ENCODE measurements at places on chromosomes 5 and 9. TPM values are rescaled to one million over a fixed set of nuclear protein-coding genes. Genes with fewer than 3 reads are reported as not detected.

The ANKH gene
- polyA plus RNA-seq: 22.0 TPM

The GPX3 gene
- 3.8 TPM for polyA plus RNA-seq

The BARHL1 gene
- polyA plus RNA-seq: not detected

The EQTN gene
- polyA plus RNA-seq: not detected

The FIBCD1 gene
- 1.3 TPM for polyA plus RNA-seq

The PCDHGB4 gene
- polyA plus RNA-seq: 0.64 TPM

The CCL21 gene
- not detected for polyA plus RNA-seq

The WDR38 gene
- not detected for polyA plus RNA-seq

- DNase-seq: no peak
These were observed 181.2 kb downstream of the PIK3R1 start for GRCh38 chr5:68396722-68397121.

DNA sequence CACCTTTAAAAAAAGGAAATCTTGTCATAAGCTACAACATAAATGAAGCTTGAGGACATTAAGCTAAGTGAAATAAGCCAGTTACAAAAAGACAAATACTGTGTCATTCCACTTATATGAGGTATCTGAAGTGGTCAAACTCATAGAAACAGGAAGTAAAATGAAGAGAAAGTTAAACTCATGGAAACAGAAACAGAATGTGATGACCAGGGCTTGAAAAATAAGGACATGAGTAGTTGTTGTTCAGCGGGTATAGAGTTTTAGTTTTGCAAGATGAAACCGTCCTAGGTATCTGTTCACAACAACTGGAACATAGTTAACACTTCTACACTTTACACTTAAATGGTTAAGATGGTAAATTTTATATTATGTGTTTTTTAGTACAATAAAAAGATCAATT, 47.8 kb upstream of the SLC1A3 start:
- no peak for DNase-seq

GRCh38 chr5:79560771-79561524, 47.0 kb upstream of the HOMER1 start:
- no peak for DNase-seq

- no peak for DNase-seq
These were observed 464.9 kb upstream of the NMUR2 start for GRCh38 chr5:152869971-152870370.

DNA sequence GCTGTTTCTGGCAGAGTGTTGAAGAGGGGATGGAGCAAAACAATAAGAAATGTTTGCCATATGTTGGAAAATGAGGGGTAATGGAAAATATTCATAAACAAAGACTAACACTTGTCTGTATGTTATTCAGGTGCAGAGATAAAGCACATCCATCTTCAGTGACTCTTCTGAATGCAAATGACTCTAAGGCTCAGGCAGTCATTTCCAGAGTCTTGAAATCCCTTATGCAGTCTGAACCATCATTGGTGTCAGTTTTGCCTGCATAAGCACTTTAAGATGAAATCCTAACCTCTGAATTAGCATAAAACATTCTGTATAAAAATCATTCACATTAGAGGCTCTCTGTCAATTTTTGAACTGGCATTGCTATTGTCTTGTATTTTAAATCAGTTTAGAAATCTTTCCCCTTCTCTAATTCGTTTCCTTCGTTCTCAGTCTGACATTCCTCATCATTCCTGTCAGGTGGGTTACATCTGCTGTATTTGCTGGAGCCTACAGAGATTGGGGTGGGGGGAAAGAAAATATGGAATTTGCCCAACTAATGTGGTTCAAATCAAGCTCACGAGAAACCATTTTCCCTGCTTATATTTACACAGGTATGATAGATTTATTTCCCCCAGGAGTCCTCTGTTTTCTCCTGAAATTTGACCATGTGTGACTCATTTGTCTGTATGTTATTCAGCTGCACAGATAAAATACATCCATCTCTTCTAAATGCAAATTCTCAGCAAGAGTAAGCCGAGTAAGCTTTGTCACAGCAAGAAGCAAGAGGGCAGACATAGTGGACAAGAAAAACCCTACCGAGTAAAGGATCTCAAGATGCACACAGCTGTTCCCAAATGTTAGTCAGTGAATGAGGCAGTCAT, 31.6 kb downstream of the ENC1 start:
- DNase-seq: no peak

DNA sequence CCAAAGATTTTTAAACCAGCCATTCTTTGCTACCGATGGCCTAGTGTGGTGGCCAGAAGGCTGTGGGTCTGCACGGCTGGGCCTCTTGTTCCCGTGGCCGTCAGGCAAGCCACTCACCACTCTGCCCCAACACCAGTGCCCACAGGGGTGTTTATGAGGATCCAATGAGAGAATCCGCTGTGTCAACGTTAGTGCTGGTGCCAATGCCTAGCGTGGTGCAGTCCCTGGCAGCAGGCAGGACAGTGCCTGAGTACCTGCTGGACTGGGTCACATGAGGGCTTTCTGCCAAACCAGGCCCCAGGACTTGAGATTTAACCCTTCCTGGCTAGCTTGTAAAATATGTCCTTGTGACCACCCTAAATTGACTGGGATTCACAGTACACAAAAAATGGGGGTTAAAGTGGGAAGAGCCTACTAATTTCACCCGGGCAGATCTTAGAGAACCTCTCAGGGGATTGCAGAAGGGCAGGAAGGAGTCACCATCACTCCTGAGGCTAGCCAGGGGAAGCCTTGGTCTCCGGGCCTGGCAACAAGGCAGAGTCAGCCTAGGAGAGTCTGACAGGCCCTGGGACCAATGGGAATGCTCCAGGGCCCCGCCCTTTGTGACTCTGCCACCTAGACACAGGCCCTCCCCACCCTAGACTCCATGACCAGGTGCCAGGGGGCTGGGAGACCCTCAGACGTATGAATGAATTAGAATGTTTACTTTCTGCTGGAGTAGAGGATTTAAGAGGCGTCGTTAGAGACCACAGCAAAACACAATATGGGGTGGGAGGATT, 63.2 kb upstream of the FSTL4 start:
- no peak for DNase-seq

DNA sequence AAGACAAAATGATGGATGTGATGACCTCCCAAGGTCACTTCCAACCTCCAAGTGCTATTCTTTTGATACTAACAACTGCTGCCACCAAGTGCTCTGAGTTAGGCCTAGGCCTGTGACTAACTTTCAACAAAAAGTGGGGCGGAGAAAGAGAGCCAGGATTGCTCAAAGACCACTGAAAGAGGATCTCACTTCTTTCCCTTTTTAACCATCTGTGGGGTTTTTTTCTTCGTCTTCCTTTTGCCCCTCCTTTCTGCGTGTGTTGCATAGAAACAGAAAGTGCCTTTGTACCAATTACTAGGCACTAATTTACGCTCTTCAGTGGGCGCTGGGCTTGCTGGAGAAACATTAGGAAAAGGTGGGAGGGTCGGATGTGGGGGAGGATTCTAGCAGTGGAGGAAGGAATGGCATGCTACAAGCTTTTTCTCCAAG, 8.0 kb downstream of the KLF9 start:
- DNase-seq: no peak

GRCh38 chr5:55429613-55430253, 105.0 kb downstream of the PLPP1 start:
- DNase-seq: peak; percentile 35

DNA sequence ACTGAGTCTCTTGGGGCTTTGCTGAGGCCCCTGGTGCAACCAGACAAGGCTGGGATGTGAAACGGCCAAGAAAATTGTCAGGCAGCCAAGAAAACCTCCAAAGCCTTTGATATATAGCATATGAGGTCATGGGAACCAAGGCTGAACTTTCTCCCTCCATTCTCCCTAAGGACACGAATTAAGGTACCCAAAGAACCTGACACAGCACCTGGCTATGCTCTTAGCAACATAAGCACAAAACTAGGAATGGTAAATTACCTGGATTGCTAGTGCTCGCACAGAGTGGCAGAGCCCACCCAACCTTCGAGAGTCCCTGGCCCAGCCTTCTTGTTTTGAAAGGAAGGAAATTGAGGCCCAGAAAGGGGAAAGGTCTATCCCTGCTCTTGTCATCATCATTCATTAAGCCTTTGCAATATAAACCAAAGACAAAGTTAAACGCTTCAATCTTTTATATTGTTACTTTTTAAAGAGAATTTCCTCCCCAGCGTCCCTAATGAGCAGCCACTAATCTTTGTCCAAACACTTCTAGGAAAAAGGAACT, 220.0 kb upstream of the NR4A3 start:
- no peak for DNase-seq

- peak; percentile 55 for DNase-seq
These were observed 4.5 kb downstream of the DBN1 start for GRCh38 chr5:177468685-177469628.

- no peak for DNase-seq
These were observed 25.0 kb upstream of the SEMA4D start for GRCh38 chr9:89522959-89523285.

GRCh38 chr9:70362952-70363351, 51.5 kb downstream of the KLF9 start:
- no peak for DNase-seq

- no peak for DNase-seq
These were observed 50.7 kb downstream of the MSX2 start for GRCh38 chr5:174775081-174775480.

- DNase-seq: peak; percentile 86
These were observed 66.7 kb downstream of the PCDH1 start for GRCh38 chr5:141811287-141812155.

GRCh38 chr9:102534031-102534430, 461.1 kb upstream of the CYLC2 start:
- DNase-seq: no peak

GRCh38 chr9:134660407-134660806, 18.8 kb downstream of the COL5A1 start:
- no peak for DNase-seq

- no peak for DNase-seq
These were observed 1.9 kb downstream of the C5 start for GRCh38 chr9:121048175-121048574.

DNA sequence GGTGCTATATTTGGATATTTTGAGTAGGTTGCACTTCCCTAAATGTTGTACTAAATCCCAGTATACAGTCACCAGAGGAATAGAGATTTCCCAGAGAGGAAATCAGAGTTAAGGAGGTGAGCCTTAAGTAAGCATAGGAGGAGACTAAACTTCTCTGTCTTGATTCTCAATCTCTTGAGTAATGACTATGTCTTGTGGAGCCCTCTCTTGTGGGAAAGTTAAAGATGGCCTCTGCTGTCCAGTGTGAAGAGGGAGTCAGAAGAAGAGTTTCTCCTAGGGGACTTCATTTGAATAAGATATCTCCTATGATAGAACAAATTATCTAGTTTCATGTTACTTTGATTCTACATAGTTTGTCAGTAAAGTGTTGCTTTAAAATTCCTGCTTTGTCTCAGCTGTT, 502.5 kb downstream of the PDE4D start:
- no peak for DNase-seq

DNA sequence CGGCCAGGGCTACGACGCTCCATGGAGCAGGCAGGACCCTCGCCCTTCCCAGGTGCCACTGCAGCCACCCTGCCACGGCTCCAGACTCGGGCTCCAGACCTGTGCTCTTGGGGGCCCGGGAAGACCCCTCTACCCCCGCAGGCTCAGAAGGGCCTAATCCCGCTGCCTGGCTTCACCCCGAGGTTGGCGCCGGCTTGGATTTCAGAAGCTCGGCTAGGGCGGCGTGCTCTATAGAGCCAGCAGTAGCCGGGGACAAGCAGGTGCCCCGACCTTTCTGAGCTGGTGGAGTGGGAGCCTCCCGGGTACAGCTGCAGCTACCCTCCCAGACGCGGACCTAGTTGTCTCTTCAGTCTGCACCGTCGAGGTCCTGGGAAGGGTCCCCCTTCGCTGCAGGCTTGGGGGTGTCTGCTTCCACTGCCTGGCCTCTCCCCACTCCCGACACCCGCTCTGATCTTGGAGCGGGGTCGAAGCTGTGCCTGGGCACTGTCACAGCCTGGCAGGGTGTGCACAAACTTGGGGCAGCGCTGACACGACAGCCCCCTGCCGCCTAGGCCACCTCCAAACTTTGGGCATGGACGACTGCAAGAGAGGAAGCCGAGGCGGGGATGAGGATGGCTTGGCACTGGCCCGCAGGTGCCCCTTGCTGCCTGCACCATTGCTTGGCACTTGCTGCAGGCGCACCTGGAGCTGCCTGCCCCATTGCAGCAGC, 1366.1 kb upstream of the CDH9 start:
- DNase-seq: no peak

DNA sequence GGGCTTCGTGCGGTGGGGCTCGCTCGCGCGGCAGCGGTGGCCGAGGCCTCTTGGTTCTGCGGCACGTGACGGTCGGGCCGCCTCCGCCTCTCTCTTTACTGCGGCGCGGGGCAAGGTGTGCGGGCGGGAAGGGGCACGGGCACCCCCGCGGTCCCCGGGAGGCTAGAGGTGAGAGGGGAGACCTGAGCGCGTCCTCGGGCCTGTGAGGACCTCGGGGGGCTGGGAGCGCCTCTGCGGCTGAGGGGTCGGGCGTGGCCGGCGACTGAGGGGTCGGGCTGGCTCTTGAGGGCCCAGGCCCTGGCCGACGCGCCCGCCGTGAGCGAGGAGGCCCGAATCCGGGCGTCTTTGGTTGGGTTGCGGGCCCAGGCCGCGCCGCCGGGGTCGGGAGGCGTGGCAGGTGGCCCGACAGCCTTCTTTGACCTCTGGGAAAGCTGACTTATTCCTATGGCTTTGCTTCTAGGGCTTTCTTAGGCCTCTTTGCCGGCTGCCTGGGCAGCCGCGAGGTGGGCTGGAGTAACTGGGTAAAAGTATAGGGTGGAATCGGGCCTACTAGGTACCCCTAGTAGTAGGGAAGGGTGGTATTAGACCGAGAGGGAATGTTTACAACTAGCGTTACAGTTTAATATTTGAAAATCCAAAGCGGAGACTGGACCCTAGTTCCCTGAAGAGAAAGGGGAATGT, at the start of gene CANX:
Gene CANX (plus strand): TSS at position 33 of the 681 bp plus-strand sequence. CDS start 6,715 bp downstream, outside the sequence.
- DNase-seq: no peak

DNA sequence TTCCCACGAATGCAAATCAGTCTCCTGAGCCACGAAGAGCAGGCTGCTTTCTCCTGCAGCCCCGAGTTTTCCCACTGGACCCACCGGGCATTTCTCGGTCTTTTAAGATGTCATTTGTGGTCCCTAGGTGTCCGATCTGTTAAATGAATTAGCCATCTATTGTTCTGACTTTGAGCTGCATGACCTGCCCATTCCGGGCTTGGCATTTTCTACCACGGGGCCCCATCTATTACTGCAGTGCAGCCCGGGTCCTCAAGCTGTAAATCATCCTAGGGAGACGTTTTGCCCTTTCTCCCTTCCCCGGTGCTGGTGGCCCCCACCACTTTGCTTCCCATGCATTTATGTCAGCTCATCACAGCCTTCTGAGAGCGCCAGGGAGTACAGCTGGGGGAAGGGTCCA, 405.4 kb downstream of the IRX1 start:
- no peak for DNase-seq

DNA sequence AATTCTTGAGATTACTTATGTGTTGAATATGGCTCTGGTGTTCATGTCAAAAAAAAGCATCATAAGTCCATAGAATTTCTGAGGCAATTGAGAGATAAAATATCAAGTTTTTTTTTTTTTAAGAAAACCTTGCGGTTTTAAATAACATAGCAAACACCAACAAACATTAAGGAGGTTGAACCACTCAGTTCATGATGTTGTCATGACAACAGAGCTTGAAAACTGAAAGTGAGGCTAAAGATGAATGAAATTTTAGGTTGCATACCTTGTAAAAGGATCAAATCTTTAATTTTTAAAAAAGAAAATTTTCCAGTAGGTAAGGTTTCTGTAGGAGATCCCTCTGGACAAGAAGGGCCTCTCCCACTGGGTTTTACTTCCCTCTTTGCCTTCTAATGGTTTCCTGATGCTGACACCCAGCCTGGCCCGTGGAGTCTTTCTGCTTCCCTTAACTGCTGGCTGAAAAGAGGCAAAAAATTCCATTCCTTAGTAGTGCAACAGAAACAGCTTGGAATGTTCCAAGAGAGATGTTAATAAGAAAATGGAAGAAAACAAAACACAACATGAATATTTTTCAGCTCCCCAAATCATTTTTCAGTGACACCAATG, 60.0 kb upstream of the FER start:
- DNase-seq: no peak

GRCh38 chr9:127541176-127541575, 70.9 kb upstream of the STXBP1 start:
- DNase-seq: no peak

Data from SK-N-SH (cell line).